Dorsolateral prefrontal cortex (tissue), 122 donors: ENCODE measurements at places on chromosomes 1 and 21.

GRCh38 chr1:32392325-32392724 lies 1.9 kb downstream of the BSDC1 start:
- DNase-seq, result no peak

DNA sequence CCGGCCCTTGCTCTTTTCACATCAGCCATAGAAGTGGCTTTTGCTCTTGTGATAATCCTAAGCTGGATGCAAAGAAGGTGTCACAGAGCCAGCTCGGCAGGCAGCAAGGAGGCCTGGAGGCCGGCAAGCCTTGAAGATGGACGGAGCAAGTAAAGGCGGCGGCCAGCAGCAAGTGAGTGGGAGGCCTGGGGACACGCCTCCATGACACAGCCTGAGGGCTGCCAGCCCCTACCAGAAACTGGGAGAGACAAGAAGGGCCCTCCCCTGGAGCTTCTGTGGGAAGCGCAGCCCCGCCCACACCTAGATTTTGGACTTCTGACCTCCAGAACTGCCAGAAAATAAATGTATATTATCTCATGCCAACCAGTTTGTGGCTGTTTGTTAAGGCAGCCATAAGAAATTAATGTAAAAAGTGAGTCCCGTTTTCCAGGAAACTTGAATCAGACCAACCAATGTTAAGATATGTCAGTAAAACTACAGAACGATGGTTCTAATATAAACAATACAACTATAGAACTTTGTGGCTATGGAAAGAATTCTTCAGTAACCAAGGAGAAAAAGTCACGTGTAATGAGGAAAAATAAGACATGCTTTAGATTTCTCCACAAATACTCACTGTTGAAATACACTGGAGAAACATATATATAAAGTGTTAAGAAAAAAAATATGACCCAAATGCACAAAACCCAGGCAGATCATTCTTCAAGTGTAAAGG lies 49.9 kb downstream of the BACE2 start:
- DNase-seq, result no peak

DNA sequence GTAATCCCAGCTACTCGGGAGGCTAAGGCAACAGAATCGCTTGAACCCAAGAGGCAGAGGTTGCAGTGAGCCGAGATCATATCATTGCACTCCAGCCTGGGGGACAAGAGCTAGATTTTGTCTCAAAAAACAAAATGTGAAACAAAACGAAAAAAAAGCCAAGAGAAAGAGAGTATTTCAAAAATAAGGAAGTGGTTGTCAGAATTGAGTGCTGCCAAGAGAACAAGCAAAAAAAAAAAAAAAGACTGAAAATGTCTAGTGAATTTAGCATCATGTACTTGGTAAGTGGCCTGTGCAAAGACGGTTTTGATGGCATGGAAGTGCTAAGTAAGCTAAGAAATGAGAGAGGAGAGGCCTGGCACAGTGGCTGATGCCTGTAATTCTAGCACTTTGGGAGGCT lies 14.3 kb downstream of the KPNA6 start:
- DNase-seq, result no peak

- DNase-seq, result no peak
Observed at GRCh38 chr1:36814774-36815173, 219.5 kb downstream of the GRIK3 start.

DNA sequence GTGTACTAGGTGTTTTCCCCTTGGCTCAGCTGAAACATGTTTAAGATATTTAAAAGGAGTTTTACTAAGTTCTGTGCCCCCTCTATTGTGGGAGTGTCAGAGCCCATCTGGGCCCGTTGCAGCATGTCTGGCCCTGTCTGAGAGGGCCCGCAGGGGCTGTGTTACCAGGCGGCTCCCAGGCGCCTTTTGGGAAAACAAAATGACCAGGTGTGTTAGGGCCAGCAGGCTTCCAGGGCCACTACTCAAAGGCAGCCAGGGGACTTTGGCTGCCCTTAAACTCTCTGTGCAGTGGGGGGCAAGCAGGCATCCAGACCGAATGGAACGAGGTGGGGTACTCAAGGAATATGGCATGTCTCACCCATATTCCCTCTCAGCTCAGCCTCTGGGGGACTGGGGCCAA lies 111.7 kb downstream of the KCNN3 start:
- no peak for DNase-seq

DNA sequence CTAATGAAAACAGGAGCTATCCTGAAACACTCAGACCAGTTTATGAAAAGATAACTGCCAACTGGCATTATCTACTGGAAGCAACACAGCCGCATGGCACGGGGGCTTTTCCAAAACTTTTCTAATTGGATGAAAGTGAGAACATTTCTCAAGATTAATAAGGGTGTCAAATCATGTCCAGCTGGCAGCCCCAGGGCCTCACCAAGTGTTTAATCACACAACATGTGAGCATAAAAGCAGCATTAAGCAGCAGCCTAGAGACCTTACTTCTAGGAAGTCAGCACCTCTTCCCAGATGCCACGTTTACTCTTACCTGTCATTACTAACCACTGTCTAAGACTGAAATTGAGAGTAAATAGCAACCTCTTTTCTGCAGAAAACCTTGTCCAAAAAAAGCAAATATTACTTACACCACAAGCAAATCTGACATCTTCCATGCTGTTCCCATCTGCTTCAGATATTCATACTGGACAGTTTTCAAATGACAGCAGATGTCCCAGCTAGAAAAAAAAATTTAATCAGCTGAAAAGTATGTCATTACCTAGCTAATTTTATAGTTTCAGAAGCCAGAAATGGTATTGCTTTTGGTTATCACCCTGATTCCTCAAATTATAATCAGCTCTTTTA lies 341.5 kb upstream of the ZP4 start:
- no peak for DNase-seq

DNA sequence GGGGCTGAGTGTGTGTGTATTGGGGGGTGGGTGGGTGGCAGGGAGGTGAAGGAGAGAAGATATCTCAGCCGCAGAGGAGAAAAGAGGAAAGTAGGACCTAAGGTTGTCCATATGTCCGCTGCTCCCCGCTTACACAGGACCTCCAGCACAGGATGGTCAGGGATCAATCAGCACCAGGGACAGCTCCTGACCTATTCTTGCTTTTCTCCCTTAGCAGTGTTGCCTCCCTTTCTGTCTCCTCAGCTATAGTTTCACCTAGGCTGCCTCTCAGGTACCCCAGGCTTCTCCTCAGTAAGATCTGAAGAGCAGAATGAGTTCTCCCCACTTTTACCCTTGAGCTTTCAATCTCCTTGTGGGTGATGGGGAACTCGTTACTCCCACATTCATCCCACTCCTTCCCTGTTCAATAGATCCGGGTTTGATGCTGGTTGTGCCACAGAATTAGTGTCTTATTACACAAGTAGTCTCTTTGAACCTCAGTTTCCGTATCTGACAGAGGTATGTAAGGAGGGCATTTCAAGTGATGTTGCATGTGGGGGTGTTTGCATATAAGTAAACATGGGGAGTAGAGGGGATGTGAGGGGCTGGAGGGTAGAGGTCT lies 1.4 kb upstream of the DPH2 start:
- no peak for DNase-seq

GRCh38 chr1:159999204-159999603 lies 32.6 kb downstream of the PIGM start:
- no peak for DNase-seq

DNA sequence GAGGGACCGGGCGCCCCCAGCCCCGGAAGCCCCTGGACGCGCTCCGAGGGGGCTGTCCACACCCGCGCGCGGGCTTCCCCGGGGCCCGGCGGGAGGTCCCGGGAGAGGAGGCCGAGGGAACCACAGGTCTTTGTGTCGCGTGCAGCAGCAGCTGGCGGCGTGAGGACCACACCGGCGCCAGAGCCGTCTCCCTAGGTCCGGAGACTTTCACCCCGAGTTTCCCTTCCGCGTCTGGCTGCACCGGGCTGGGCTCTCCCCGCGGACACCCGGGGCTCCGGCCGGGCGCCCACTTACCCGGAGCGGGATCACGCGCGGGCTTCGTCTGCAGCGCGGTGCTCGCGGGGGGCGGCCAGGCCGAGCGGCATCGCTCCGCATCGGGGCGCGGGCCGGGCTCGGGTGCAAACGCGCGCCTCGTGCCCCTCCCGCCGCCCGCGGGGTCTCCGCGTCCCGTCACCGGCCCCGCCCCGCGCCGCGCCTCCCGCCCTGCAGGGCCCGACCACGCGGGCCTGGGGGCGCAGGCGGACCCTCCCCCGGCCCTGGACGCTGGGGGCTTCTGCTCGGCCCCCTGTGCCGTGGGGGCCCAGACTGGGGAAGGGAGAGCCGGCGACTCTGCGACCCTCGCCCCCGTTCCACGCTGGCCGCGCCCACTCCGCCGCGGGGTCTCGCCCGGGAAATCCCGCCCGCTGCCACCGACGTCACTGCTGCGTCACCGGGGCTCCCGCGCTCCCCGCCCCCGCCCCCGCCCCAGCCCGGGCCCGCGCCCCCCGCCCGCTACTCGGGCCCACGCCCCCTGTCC lies at the start of gene GNG4:
GNG4 (minus strand) TSS at position 417 of the 796 bp plus-strand sequence. CDS start 65,946 bp downstream, outside the sequence.
- no peak for DNase-seq

DNA sequence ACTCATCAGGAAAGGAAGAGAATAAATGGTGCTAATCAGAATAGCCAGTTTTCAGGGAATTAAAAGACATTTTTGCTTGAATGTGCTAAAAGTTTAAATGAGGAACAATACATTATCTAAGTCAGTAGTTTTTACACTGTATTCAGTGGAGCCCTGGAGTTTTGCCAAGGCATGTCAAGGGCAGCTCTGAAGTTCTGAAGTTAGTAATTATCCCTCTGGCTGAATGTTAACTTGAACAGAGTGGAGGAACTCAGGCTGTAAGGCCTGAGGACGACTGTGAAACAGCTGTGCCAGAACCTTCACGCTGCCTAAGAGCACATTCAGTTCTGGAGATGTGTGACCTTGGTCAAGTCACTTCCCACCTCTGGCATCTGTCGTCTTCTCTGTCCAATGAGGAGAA lies 68.1 kb downstream of the EDEM3 start:
- DNase-seq, result no peak

DNA sequence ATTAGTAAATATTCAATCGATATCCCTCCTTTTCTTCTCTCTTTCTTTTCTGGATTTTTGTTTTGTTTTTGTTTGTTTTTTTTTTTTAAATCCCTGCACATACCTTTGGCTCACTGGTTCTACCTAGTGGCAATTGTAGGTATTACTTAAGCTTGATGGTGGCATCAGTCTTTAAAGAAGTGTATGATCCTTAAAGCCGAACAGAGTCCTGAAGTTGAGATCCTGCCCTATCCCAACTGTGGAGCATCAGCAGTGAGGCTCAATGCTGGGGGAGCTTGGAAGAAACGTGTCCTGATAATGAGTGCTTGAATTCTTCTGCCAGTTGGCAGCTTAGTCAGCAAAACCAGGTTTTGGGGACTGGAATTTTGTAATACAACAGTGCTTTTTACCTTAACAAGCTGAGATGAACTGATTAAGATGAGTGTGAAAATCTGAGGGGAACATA lies 60.8 kb downstream of the FASLG start:
- DNase-seq, result no peak

DNA sequence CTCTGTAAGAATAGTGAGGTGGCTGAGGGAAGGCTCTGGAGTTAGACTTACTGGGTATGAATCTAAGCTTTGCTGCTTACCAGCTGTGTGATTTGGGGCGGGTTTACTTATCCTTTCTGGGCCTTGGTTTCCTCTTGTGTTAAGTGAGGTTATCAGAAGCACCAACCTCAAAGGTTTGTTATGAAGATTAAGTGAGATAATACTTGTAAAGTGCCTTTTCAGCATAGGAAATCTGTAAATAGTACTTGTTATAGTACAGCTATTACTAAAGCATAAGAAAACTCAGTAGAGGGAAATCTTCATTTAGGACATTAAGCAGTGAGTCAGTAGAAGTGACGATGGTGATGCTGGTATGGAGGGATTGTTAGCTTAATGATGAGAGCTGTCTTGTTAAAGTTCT lies 12.1 kb downstream of the HHAT start:
- DNase-seq, result no peak

DNA sequence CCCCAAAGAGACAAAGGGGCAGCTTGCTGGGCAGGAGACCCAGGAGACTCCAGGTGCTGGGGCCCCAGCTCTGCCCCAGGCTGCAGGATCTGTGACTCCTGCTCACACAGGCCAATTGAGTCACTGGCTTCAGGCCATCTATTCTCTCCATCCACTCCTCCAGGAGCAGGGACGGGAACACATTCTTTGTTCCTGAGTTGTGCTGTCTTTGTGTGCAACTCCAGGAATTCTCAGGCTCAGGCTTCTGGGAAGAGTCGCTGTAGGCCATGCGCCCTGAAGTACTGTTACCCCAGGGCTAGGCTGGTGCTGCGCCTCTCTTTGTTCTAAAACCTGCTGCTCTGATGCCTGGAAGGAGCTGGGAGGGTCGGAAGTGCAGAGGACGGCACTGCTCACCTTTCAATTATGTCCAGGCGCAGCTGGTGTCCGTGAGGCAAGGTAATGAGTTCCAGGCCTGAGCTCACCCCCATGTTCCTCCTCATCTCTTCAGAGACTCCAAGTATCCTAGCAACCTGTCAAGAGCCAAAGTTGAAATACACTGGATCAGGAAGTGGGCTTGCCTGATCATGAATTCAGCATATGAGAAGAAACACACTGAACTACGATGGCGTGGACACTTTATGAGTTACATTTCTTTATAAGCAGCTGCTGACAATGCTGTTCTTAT lies 105.9 kb downstream of the BCAR3 start:
- DNase-seq, result no peak

DNA sequence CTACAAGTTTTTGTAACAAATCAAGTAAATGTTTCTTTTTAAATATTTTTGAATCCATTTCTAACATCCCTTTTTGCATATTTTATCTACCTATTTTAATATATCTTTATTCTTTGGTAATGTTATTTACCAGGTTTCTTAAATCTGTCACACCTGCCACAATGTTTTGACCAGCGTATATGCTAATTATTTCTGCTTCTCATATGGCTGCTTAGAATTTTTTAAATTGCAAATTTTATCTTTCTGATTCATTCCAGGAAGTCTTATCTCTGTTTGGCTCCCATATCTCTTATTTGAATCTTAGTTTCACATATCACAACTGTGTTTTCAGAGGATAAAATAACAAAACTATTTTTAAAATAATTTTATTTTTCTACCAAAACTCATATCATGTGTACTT lies 1411.1 kb downstream of the KCNT2 start:
- DNase-seq, result no peak

- DNase-seq, result no peak
Observed at GRCh38 chr1:77385551-77385950, 103.7 kb downstream of the AK5 start.

DNA sequence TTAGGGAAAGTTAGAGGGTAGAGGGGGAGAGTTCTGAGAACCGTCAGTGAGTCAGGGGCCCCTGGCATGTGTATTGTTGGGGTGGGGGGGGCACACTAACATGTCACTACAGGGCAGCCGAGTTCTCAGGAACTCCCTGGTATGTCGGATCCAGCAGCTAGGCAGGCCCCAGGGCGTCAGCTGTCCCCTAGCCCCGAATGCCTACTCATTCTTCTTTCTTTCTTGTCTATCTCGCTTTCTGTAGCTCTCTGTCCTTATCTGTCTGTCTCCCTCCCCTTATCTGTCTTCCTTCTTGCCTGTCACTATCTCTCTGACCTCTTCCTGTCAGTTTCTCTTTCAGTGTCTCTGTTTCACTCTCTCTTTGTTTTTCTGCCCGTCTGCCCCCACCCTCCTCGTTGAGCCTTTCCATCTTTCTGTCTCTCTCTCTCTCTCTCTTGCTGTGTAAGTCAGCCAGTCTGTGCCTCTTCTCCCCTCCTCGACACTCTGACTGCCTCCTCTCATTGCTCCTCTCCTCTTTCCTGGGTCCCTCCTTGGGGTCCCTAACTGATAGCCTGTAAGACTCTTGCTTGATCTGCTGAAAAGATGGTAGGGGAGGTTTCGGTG lies 2.4 kb downstream of the NTRK1 start:
- DNase-seq, result no peak

- DNase-seq, result no peak
Observed at GRCh38 chr1:3186526-3186921, 117.5 kb downstream of the PRDM16 start.

GRCh38 chr1:77543822-77544448 lies 138.5 kb downstream of the ZZZ3 start:
- DNase-seq, result no peak

- DNase-seq, result peak; percentile 65
Observed at GRCh38 chr21:45880097-45881068, 101.2 kb upstream of the COL6A1 start.
